HTR-8/SVneo (cell line): ENCODE measurements at places on chromosomes 13 and 19.

DNA sequence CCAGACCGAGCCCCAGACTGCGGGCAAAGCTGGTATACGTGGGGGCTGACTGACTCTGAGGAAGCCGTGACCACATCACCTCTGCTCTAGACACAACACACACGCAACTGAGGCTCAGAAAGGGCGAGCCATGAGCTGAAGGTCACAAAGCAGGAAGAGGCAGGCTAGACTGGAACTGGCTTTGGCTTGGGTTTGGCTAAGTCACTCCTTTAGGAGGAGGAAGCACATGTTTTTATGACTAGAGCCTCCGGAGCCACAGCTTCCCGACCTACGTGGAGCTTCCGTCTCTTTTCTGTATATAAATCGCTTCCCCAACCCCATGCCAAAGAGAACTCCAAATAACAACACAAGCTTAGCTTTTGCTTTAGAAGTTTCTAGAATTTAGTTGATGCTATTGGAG, 48.0 kb downstream of the RFX2 start:
- no peak for DNase-seq

DNA sequence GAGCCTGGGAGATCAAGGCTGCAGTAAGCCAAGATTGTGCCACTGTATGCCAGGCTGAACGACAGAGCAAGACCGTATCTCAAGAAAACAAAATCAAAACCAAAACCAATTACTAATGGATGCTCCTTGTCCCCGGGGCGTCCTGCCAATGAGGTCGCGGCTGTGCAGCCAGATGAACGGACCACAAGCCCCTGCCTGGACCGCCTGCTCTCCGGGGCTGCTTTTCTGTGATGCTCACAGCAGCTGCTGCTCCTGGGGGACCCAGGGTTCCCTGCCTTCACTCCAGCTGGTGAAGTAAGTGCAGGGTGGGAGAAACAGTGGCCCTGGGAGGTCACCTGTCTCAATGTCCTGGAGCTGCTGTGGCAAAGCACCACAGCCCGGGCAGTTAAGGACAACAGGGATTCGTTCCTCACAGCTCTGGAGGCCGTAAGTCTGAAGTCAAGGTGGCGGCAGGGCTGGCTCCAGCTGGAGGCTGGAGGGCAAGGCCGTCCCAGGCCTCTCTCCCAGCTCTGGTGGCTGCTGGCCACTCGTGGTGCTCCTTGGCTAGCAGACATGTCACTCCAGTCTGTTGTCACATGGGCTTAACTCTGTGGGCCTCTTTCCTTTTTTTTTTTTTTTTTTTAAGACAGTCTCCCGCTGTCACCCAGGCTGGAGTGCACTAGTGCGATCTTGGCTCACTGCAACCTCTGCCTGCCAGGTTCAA, 10.1 kb downstream of the COPE start:
- DNase-seq = no peak

DNA sequence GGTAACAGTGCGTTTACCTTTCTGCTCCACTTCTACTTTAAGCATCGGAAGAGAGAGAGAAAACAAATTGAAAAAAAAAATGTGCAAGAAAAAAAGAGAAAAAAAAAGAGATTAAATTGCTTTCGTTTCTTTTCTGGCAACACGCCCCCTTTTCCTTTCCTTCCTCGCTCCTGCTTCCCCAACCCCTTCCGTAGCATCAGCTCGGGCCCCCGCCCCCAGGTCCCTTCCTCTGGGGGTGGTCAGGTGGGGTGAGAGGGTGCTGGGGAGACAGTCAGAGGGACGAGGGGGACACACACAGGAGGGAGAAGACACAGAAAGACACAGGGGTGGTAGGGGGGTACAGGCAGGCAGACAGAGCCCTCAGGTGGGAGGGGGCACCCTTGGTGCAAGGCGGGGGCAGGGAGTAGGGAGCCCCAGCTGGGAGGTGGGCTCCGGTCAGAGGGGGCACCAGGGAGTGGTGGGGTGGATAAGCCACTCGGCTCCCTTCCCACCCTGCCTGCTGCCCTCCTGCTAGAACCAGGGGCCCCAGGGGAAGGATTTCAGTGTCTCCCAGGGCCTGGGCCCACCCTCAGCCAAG, 30.7 kb upstream of the ASF1B start:
- DNase-seq = no peak

DNA sequence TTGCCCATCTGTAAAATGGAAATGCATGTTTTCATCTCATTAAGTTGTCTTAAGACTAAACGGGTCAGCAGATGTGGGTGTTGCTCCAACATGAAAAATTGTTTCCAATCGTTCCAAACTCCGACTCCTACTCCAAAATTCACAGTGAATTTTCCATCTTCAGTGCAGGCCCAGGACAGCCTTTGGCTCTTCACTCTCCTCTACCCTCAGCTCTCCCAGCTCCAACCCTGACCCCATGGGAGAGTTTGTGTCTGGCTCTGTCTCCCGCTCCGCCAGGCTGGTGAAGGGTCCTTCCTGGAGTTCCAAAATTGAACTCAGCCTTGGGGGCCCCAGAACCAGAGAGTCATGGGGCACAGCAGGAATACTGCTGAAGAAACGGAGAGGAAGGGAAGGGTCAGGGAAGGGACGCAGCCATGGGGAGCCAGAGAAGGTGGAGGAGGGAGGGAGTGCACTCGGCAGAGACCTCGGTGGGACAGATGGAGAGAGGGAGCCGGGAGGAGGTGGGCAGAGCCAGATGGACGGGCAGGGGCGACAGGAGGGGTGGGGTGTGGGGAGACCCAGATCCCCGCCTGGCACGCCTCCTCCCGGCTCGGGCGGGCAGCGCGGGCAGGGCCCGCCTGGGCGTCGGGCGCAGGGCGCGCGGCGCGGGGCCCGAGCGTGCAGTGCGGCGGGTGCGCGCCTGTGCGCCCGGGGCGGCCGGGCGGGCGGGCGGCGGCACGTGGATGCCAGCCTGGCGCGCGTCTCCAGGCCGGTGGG, 45.6 kb downstream of the CELF5 start:
- no peak for DNase-seq

GRCh38 chr19:19134687-19135158, 3.6 kb downstream of the TMEM161A start:
- DNase-seq = no peak

DNA sequence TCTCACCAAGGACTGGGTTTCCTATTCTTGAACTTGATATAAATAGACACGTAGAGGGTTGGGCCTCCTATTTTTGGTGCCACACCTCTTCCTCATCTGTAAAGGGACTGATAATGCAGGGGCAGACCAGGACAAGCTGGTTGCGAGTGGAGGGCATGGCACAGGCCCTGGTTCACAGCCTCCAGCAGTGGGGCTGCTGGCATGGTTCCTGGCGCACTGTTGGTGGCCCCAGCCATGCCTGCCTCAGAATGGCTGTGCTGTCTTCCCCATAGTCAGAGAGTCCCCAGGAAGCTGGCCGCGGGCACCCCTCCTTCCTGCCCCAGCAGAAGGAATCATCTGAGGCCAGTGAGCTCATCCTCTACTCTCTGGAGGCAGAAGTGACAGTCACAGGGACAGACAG, 10.5 kb upstream of the OVOL3 start:
- no peak for DNase-seq

DNA sequence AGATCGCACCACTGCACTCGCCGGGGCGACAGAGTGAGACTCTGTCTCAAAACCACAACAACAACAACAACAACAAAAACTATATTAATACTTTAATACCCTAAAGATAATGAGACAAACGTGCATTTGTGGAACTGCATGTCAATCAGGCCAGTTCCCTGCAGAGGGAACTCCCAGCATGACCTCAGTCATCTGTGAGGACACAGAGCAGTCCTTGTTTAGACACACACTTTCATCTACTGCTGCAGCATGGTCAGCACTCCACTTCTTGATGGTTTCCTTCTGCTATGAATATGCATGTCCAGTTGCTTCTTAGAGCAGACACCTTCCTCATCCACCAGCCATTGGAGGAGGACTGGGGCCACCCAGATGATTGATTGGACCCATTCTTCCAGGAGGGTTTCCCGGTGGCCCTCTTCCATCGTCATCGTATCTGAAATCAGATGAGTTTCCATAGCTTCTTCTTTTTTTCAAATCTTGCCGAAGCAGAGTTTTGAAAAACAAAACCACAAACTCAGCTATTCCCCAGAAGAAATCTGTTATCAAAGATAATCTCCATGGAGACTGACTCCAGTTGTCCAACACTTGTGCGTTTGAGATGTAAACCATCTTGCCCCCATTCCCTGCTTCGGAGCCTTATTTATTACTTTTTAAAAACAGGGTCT, 26.5 kb downstream of the ZNF607 start:
- no peak for DNase-seq

GRCh38 chr13:50668691-50669271, 174.7 kb downstream of the DLEU7 start:
- DNase-seq = no peak

- DNase-seq = no peak
These were observed 13.4 kb upstream of the EEF1AKMT1 start for GRCh38 chr13:20787180-20787579.

GRCh38 chr13:83332751-83333150, 549.5 kb downstream of the SLITRK1 start:
- no peak for DNase-seq

- no peak for DNase-seq
These were observed 4.7 kb downstream of the TEX30 start for GRCh38 chr13:102768909-102769308.

GRCh38 chr13:48660361-48661076, 6.8 kb downstream of the CYSLTR2 start:
- no peak for DNase-seq

DNA sequence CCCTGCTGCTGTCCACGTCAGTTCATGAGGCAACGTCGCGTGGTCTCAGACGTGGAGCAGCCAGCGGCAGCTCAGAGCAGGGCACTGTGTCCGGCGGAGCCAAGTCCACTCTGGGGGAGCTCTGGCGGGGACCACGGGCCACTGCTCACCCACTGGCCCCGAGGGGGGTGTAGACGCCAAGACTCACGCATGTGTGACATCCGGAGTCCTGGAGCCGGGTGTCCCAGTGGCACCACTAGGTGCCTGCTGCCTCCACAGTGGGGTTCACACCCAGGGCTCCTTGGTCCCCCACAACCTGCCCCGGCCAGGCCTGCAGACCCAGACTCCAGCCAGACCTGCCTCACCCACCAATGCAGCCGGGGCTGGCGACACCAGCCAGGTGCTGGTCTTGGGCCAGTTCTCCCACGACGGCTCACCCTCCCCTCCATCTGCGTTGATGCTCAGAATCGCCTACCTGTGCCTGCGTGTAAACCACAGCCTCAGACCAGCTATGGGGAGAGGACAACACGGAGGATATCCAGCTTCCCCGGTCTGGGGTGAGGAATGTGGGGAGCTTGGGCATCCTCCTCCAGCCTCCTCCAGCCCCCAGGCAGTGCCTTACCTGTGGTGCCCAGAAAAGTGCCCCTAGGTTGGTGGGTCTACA, 6.6 kb downstream of the FSTL3 start:
- DNase-seq = no peak

- peak; percentile 47 for DNase-seq
These were observed 9.8 kb downstream of the SIGLEC10 start for GRCh38 chr19:51407511-51408131.

DNA sequence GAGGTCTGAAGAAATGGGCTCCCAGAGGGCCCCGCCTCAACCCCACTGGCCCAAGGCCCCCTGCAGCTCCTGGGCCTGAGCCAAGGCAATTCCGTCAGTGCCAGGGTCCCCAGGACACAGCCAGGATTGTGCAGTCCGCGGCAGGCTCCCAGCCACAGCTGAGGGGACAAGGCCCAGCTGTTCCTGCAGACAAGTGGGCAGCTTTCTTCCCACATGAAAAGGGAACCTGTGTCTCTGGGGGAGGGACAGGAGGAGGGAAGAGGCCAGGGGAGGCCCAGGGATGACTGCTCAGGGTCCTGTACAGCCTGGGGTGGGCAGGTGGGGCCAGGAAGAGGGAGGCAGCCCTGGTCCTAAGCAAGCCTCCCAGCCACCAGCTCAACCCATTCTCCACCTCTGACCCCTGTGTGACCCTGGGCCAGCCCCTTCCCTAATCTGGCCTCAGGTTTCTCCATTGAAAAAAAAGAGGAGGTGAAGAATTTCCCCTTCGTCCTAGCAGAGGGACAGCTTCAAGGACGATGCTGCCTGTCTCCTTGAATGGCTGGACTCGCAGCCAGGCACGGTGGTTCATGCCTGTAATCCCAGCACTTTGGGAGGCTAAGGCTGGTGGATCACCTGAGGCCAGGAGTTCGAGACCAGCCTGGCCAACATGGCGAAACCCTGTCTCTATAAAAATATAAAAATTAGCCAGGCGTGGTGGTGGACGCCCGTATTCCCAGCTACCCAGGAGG, 20.5 kb upstream of the VSTM2B start:
- DNase-seq = no peak

- DNase-seq = no peak
These were observed 10.8 kb downstream of the CLN5 start for GRCh38 chr13:77002590-77003190.

DNA sequence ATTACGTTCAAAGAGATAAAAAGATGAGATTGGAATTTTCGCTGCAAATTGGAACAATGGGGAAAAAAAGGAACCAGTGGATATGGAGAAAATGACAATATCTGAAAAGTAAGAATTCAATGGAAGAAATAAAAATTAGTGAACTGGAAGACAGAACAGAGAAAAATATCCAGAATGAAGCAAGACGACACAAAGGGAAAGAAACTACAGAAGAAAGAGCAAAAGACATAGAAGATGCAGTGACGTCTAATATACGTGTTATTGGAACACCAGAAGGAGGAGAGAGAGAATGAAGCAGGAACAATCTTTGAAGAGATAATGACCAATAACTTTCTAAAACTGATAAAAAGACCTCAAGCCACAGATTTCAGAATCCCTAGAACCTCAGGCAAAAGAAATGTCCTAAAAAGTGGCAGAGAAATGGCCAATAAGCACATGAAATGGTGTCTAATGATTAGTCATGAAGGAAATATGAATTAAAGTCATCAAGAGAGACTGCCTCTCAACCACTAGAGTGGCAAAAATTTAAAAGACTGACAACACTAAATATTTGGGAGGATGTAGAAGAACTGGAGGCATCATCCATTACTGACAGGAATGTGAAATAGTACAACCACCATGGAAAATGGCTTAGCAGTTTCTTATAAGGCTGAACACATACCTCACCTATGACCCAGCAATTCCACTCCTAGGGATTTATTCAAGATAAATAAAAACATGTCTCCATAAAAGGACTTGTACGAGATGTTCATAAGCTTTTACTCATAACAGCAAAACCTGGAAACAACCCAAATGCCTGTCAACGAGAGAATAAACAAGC, 56.5 kb downstream of the GADD45B start:
- DNase-seq = no peak

DNA sequence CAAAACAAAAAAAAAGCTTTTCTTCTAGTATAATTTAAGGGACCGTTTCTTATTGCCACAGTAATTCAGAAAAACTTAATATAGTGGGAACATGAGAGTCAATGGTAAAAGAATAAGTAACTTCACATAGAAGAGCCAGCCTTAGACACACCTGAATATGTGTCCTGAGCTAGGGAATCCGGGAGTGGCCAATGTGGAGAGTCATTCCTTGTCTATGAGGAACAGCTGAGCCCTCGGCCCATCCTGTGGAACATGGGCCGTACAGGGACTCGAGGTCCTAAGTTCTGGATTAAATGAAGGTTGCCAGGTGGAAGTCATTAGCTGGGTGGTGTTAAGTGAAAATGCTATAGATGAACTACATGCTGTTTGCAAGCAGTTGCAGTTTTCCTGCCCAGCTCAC, 32.2 kb downstream of the EFNB2 start:
- DNase-seq = no peak

GRCh38 chr19:19260417-19261214, 12.5 kb downstream of the TM6SF2 start:
- no peak for DNase-seq
